ENCODE measurements at places on chromosomes 7 and 10.

- H3K4me3 ChIP-seq, result no peak overlapping the region
- DNase-seq, result no peak
- no peaks in the 10 kb centered on the region for H3K27me3 ChIP-seq
- H3K36me3 ChIP-seq, result no peaks in the 10 kb centered on the region
- no peak overlapping the region for H3K27ac ChIP-seq
These were observed 27.6 kb upstream of the SFMBT2 start for GRCh38 chr10:7438196-7438986.

GRCh38 chr7:128034825-128035224 lies 3.6 kb upstream of the LRRC4 start:
- no peak for DNase-seq
- no peaks in the 10 kb centered on the region for H3K27me3 ChIP-seq
- no peak overlapping the region for H3K4me3 ChIP-seq
- H3K4me1 ChIP-seq, result no peaks in the 10 kb centered on the region

DNA sequence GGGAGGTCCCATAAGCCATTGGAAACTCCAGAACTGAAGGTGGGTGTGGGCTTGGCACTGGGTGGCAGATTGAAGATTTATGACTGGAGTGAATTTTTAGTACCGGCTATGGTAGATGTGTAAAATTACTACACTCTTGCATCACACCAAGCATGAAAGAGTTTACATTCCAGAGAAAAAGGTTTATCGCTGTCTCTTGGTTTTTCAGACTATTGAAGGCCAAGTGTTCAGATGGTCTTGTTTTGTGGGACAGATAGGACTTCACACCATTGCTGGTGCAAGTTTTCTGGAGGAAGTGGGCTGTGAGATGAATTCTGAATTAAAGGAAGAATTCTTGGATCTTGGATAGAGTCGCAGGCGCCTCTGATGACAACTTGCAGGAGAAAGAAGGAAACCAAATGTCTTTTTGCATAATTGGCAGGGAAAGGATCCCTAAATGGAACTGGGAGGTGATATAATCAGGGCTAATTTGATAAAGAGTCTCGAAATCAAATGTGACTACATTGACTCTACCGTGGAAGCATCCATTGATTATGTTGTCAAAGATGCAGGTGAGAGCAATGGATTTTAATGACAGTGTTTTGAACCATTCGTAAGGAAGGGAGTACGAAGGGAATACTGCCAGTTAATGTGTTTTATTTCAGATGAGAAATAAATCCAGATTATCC lies 14.2 kb upstream of the NMT2 start:
- no peaks in the 10 kb centered on the region for H3K4me1 ChIP-seq
- no peaks in the 10 kb centered on the region for H3K27me3 ChIP-seq
- DNase-seq, result no peak
- H3K27ac ChIP-seq, result no peak overlapping the region
- no peaks in the 10 kb centered on the region for H3K36me3 ChIP-seq

GRCh38 chr10:83990126-83990525 lies 149.2 kb upstream of the GHITM start:
- no peaks in the 10 kb centered on the region for H3K27me3 ChIP-seq
- H3K4me3 ChIP-seq, result no peak overlapping the region
- DNase-seq, result no peak
- no peaks in the 10 kb centered on the region for H3K4me1 ChIP-seq

DNA sequence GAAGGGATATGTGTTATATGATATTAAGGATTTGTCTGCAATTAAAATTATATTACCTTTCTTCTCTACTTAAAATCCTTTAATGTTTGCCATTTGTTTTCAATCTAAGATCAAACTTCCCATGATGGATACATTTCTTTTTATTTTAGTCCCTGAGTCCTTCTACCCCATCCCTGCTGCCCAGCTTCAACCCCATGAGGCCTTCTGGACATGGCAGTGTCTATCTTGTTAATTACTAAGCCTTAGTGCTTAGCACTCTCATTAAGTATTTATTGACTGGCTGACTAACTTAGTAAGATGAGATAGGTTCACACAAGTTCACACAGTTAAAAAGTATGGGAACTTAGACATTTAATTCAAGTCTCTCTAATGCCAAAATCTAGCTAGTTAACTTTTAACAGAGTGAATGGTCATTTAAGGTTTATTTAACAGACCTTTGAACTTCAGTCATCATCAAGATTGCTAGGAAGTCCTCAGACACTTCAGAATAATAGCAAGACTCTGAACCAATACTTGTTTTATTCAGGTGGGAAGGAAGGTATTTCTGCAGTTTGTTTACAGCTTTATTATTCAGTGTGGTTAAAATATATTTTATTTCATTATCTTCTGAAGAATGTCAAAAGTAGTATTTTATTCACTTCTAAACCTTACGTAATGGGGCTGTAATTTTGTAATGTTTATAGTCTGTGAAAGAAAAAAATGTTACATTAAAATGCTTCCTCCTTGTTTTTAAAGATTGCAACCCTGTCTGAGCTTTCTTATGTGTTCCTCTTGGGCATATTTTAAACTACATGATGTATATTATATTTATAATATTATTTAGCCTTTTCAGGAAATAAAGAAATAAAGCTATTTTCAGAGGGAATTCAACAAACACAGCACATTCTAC lies 848.9 kb downstream of the REEP3 start:
- no peak overlapping the region for H3K27ac ChIP-seq
- no peaks in the 10 kb centered on the region for H3K36me3 ChIP-seq
- no peaks in the 10 kb centered on the region for H3K4me1 ChIP-seq
- no peaks in the 10 kb centered on the region for H3K27me3 ChIP-seq

- H3K27ac ChIP-seq, result peak overlapping the region; percentile 58
- no peaks in the 10 kb centered on the region for H3K4me1 ChIP-seq
- no peaks in the 10 kb centered on the region for H3K27me3 ChIP-seq
- no peaks in the 10 kb centered on the region for H3K36me3 ChIP-seq
- no peak overlapping the region for H3K4me3 ChIP-seq
- DNase-seq, result no peak
These were observed 10.4 kb downstream of the TMEM270 start for GRCh38 chr7:73871163-73872011.

GRCh38 chr7:32158751-32159745 lies 88.8 kb upstream of the PDE1C start:
- DNase-seq, result no peak
- peaks cover 6% of the 10 kb centered on the region for H3K4me1 ChIP-seq
- H3K27me3 ChIP-seq, result no peaks in the 10 kb centered on the region
- H3K4me3 ChIP-seq, result no peak overlapping the region
- no peak overlapping the region for H3K27ac ChIP-seq
- H3K36me3 ChIP-seq, result no peaks in the 10 kb centered on the region

DNA sequence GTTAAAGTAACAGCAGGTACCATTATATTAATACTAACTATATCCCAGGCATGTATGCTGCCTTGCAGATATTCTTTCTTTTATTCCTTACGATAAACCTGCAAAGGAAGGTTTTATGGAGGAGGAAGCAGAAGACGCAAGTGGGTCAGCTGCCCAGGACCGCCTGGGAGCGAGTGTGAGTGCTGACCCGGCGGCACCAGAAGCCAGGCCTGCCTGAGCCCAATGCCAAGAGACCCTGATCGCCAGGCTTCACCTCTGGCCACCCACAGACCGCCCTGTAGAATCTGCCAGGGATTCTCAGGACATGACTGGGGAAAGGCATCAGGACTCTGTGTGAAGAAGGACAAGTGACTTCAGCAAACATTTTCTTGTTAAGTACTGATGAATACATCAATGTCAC lies 26.3 kb downstream of the PITRM1 start:
- no peak overlapping the region for H3K27ac ChIP-seq
- no peak for DNase-seq
- H3K36me3 ChIP-seq, result peaks cover 10% of the 10 kb centered on the region
- no peaks in the 10 kb centered on the region for H3K4me1 ChIP-seq
- no peaks in the 10 kb centered on the region for H3K27me3 ChIP-seq

DNA sequence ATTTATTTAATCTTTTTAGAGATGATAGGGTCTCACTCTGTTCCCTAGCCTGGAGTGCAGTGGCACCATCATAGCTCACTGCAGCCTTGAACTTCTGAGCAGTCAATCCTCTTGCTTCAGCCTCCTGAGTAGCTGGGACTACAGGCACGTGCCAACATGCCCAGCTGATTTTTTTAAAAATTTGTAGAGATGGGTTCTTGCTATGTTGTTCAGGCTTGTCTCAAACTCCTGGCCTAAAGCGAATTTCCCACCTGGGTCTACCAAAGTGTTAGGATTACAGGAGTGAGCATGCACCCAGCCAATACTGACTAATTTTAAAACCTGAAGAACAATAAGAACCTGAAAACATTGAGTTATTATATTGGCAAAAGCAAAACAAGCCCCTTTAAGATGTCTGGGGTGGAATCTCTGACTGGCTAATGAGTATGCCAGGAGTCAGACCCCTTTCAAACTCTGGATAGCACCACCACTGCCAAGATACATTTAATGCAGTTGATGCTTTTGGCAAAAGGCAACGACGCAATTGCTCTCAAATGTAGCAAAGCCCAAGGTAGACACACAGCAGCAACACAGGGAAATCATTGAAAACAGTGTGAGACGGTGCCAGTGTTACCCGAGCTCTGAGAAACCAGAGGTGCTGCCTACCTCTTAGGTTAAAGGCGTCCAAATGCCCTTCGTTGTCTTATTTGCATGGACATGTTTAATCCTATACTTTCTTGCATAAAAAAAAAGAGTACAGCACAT lies 40.7 kb upstream of the TOMM7 start:
- no peaks in the 10 kb centered on the region for H3K27me3 ChIP-seq
- H3K4me3 ChIP-seq, result no peak overlapping the region
- no peaks in the 10 kb centered on the region for H3K4me1 ChIP-seq

DNA sequence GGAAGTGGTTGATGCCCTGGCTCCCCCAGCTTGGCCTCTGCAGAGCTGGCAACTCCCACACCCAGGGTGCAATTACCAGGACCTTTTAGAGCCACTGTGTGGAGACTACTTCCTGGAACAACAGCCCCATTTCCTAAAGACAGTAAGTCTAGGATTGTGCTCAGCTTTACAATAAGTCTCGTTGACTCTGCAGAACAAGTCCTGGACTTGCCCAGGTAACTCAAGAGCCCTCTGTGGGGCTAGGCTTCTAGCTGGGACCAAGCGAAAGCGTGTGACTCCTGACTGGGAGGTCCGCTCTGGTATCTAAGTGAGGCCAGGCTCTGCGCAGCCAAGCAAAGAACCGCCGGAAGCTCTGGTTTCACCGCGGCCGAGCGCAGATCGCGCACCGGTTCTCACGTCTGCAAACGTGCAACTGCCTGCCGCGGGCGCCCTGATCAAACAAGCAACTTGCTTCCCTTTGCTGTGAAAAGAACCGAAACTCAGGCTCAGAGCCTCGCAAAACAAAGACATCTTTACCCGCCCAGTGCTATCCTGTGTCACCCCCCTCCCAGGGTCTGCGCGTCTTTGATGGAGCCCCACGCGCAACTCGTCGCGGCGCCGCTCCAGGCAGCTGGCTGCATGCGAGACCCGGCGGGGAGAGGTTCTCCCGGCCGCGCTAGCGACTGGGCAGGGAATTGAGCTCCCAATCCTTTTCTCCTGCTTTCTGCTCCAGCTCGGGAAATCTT lies 4.4 kb upstream of the PDLIM1 start:
- H3K36me3 ChIP-seq, result no peaks in the 10 kb centered on the region
- no peak overlapping the region for H3K27ac ChIP-seq
- H3K4me3 ChIP-seq, result no peak overlapping the region

GRCh38 chr7:16698200-16698905 lies 52.4 kb downstream of the BZW2 start:
- peaks cover 4% of the 10 kb centered on the region for H3K4me1 ChIP-seq
- no peak overlapping the region for H3K27ac ChIP-seq
- DNase-seq, result no peak
- H3K36me3 ChIP-seq, result no peaks in the 10 kb centered on the region

DNA sequence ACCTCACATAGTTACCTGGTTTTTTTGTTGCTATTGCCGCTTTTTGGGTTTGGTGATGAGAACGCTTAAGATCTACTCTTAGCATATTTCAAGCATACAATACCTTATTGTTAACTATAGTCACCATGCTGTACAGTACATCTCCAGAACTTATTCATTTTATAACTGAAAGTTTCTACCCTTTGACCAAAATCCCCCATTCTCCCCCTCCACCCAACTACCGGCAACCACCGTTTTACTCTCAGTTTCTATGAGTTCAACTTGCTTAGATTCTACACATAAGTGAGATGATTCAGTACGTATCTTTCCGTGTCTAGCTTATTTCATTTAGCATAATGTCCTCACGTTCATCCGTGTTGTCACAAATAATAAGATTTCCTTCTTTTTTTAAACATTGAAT lies 86.7 kb upstream of the IL6 start:
- no peak overlapping the region for H3K27ac ChIP-seq
- H3K4me3 ChIP-seq, result no peak overlapping the region
- H3K4me1 ChIP-seq, result no peaks in the 10 kb centered on the region
- no peak for DNase-seq
- H3K36me3 ChIP-seq, result no peaks in the 10 kb centered on the region

DNA sequence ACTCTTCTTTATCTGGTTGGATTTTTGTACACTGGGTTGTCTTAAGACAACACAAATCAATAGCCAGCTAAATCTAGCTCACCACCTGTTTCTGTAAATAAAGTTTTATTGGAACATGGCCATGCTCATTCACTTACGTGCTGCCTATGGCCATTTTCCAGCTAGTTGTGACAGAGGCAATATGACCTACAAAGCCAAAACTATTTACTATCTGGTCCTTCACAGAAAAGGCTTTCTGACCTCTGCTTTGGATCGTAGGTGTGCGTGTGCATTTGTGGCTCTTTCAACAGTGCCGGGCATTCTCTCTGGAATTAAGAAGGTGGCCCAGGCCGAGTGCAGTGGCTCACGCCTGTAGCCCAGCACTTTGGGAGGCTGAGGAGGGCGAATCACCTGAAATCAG lies 45.5 kb downstream of the NRAP start:
- no peaks in the 10 kb centered on the region for H3K4me1 ChIP-seq
- H3K27ac ChIP-seq, result no peak overlapping the region
- H3K4me3 ChIP-seq, result no peak overlapping the region
- no peaks in the 10 kb centered on the region for H3K27me3 ChIP-seq

- no peak overlapping the region for H3K27ac ChIP-seq
These were observed 96.9 kb upstream of the FGFR2 start for GRCh38 chr10:121694966-121695643.

DNA sequence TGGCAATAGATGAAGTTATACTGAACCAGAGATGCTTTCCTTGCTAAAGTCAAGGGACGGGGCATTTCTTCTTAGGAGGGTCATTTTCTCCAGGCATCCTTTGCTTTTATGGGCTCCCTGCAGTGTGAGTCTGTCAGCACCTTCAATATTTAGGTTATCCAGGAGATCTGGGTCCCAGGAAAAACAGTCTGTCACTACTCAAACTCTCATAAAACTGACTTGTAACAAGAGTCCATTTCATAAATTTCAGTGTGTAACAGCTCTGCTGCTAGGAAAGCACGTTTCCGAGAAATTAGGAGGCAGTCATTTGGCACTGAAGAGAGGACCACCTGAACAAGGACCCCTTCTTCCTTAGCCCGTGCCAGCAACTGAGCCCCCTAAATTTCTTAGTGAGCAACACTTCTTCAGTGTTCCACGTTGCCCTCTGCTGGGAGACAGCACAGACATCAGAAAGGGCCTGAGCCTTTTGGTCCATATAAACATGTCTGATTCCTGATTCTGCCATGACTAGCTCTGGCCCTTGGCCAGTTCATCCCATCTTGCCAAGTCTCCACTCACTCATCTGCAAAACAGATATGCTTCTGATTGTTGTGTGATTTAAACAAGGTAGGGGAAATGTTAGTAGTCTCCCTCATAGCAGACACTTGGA lies 7.2 kb downstream of the GCC1 start:
- H3K27me3 ChIP-seq, result no peaks in the 10 kb centered on the region
- H3K27ac ChIP-seq, result peak overlapping the region; percentile 15
- peaks cover 3% of the 10 kb centered on the region for H3K4me1 ChIP-seq
- H3K36me3 ChIP-seq, result peaks cover 7% of the 10 kb centered on the region
- DNase-seq, result no peak
- no peak overlapping the region for H3K4me3 ChIP-seq

- DNase-seq, result no peak
- H3K36me3 ChIP-seq, result no peaks in the 10 kb centered on the region
- no peaks in the 10 kb centered on the region for H3K4me1 ChIP-seq
- no peaks in the 10 kb centered on the region for H3K27me3 ChIP-seq
- no peak overlapping the region for H3K4me3 ChIP-seq
- H3K27ac ChIP-seq, result no peak overlapping the region
These were observed 52.6 kb downstream of the GTF2I start for GRCh38 chr7:74709880-74710671.

All from aorta (tissue), 5 donors.